Spleen (tissue), 13 donors: ENCODE measurements at places on chromosomes 7 and 10. TPM values are rescaled to one million over a fixed set of nuclear protein-coding genes. Genes with fewer than 3 reads are reported as not detected.

Gene ZNF786
- 10.6 TPM for total RNA-seq

Gene CAV2
- total RNA-seq: 75.4 TPM

Gene OR9A2
- total RNA-seq: not detected

Gene CFTR
- not detected for total RNA-seq

Gene AEBP1
- total RNA-seq: 93.8 TPM

Gene PRRT4
- total RNA-seq: 0.38 TPM

Gene AGAP9
- 13.5 TPM for total RNA-seq

Gene ADGRA1
- total RNA-seq: 0.34 TPM

Gene FAM237B
- total RNA-seq: not detected

Gene OR2A1
- 0.60 TPM for total RNA-seq

Gene BAMBI
- 13.9 TPM for total RNA-seq

Gene ZCWPW1
- total RNA-seq: 4.5 TPM

Gene DPYSL4
- 0.97 TPM for total RNA-seq

Gene CCDC126
- 25.6 TPM for total RNA-seq

Gene ZNF736
- 28.8 TPM for total RNA-seq

Gene OPN1SW
- not detected for total RNA-seq

Gene AOAH
- 183 TPM for total RNA-seq

Gene RBP3
- total RNA-seq: not detected

Gene AKR1C1
- total RNA-seq: 2.3 TPM

Gene PLAU
- total RNA-seq: 36.2 TPM

Gene ATP5F1C
- 201 TPM for total RNA-seq

Gene ANKRD2
- total RNA-seq: not detected

Gene POM121C
- 57.1 TPM for total RNA-seq

Gene CPA1
- total RNA-seq: 4.2 TPM

Gene OR2A5
- not detected for total RNA-seq

Gene HTR5A
- not detected for total RNA-seq

Gene PON1
- not detected for total RNA-seq

Gene GPRIN2
- not detected for total RNA-seq

Gene CRCP
- total RNA-seq: 41.1 TPM

Gene CALML5
- not detected for total RNA-seq

Gene BCL7B
- 52.1 TPM for total RNA-seq

Gene PCDH15
- total RNA-seq: 0.24 TPM

Gene ADAM8
- 177 TPM for total RNA-seq

Gene FZD1
- total RNA-seq: 3.4 TPM

Gene LIPM
- not detected for total RNA-seq

Gene SPRN
- total RNA-seq: not detected

Gene ERVW-1
- total RNA-seq: not detected

Gene ATAD1
- total RNA-seq: 31.7 TPM

Gene EGR2
- 16.8 TPM for total RNA-seq

Gene RET
- 0.54 TPM for total RNA-seq

Gene TMEM270
- not detected for total RNA-seq

Gene WNT2
- 4.4 TPM for total RNA-seq

Gene GDF2
- not detected for total RNA-seq

Gene MAGI2
- 18.1 TPM for total RNA-seq
